ENCODE measurements at places on chromosomes 1 and 21. TPM values are rescaled to one million over a fixed set of nuclear protein-coding genes. Genes with fewer than 3 reads are reported as not detected.

CORT gene
- 0.28 TPM for total RNA-seq

SPATA1 gene
- 1.1 TPM for total RNA-seq

NR1I3 gene
- not detected for total RNA-seq

CCDC27 gene
- total RNA-seq, result not detected

GNAT2 gene
- not detected for total RNA-seq

WDR64 gene
- total RNA-seq, result not detected

OR2L3 gene
- total RNA-seq, result not detected

OR2T11 gene
- not detected for total RNA-seq

DNA sequence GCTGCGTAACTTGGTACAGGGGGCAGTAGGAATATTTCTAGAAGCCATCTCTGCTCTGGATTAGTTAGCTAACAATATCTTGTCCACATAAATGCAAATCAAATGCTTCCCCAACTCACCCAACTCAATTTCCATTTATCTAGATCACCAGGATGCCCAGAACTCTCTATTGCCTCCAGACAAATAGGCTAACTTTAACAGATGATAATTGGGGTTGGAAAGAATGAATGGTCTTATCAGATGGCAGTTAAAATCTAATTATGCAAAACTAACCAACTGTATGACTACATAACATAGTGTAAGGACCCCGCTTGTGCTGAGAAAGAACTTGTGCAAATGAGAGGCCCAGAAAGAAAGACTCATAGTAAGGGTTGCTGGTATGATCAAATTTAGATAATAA, 1024.8 kb downstream of the PLA2G4A start:
- no peak for ATAC-seq

DNA sequence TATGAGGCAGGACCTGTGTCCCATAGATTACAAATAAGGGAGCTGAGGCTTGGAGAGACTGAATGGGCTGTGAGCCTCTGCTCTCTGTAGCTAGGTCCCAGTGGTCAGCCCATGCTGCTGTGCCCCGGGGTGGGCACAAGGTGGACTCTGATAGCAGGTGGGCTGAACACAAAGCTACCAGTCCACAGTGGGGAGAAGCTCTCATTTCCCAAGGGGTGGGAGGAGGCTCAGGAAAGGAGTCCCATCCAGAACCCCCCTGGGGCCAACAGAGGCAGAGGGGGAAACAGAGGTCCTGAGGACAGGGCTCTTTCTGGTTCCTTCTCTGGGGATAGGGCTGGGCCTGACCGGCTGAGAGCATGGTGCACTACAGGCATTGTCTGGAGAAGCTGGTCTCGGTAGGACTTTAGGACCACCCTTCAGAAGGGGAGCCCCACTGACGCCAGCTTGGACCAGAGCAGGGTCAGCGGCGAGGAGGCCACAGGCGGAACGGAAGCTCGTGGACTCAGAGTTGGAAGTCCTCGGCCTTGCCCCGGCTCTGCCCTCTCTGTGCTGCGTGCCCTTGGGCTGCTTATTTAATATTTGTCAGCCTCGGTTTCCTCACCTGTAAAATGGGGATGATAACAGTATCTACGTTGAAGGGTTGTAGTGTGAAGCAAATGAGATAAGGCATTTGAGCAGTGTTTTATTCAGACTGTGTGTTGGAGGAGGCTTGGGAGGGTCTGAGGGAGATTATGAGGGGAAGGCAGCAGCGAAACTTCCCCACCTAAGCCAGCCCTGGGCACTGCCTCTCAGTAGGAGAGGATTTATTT, 26.6 kb downstream of the SDE2 start:
- peak; percentile 14 for ATAC-seq

DNA sequence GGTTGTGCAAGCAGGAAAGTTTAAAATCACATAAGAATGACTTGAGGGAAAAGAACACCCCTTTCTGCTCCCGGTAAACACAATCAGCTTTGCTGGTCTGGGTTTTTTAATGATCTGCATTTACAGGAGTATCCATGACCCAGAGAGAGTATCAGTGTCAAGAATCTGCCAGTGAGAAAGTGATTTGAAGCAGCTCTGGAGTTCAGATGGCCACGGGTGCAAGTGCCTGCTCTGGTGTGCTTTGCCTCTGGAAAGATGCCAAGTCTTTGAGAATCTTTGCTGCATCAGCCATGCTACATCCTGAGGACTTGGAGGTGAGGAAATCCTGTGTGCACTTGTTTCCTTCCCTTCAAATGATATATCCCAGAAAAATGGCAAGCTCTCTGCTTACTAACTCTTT, 18.6 kb upstream of the MYSM1 start:
- ATAC-seq, result no peak

DNA sequence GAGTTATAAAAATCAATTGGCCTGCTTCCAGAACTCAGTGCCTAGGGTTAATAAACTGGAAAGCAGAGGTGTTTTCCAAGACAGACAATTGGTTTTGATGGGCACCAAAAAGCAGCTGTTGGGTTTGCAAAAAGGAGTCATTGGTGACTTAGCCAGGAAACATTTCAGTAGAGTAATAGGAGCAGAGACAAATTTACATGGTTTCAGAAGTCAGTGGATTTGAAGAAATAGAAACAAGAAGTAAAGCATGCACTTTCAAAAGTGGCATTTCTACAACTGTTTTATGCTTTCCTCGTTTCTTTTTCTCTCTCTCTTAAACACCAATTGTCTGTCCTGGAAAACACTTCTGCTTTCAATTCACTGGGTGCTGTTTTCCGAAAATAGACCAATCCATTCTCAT, 87.8 kb downstream of the GLUL start:
- ATAC-seq, result no peak

DNA sequence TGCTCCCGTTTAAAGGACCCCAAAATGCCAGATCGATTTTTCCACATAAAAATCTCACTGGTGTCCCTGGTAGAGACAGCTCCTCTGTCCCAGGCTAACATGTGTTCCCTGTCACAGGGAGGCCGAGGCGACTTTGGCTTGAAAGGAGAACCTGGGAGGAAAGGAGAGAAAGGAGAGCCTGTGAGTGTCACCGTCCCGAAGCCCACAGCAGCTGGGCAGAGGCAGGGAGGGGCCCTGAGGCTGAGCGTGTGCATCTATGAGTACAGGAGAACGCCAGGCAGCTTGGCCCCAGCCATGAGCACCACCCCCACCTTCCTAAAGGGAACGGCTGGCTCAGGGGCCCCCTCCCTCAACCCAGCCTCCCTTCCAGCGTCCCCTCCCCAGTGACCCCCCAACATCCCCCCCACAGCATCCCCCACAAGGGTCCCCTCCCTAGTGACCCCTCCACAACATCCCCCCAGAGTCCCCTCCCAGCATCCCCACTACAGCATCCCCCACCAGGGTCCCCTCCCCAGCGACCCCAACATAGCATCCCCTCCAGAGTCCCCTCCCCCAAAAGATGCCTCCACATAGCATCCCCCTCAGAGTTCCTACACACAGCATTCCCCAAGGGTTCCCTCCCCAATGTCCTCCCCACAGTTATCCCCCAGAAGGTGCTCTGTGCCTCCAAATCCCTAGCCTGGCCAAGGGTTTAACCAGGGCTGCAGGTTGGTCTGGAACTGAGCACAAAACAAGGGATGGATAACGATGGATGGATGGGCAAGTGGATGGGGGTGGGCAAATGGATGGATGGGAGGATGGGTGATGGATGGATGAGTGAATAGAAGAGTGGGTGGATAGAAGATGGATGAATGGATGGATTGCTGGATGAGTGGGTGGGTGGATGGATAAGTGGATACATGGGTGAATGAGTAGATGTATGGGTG, 25.1 kb downstream of the COL6A2 start:
- ATAC-seq, result no peak

GRCh38 chr1:204975021-204975420, 68.0 kb upstream of the CNTN2 start:
- no peak for ATAC-seq

GRCh38 chr1:232628335-232629249, 1.3 kb downstream of the SIPA1L2 start:
- ATAC-seq, result no peak

GRCh38 chr1:241470908-241471590, 48.5 kb downstream of the FH start:
- ATAC-seq, result no peak

DNA sequence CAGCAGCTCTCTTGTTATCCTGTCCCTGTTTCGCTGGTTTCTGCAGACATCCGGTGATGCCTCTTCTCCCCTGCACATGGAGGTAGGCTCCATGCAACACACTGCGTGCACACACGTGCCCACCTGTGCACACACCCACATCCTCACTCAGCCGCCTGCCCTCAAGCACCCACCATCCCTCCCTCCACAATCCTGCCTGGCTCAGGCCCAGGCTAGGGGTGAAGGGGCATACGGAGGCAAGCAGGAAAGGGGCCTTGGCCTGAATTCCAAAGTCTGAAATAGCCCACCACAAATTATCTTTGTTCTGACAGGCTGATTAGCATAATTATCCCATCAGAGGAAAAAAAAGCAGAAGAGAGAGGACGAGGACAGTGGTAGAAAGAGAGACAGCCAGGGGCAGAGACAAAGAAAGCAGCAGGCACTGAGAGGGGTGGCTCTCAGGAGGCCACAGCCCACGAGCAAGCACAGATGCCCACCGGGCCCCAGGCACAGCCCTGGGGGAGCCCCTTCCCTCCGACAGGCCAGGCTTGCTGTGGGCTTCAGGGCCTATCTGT, 73.2 kb downstream of the GRIK3 start:
- ATAC-seq, result no peak

GRCh38 chr1:111620441-111620971, 917 bp downstream of the RAP1A start:
- no peak for ATAC-seq

GRCh38 chr1:79128722-79129121, 122.2 kb upstream of the ADGRL4 start:
- no peak for ATAC-seq

- ATAC-seq, result no peak
These were observed 423.1 kb downstream of the HLX start for GRCh38 chr1:221302357-221302756.

DNA sequence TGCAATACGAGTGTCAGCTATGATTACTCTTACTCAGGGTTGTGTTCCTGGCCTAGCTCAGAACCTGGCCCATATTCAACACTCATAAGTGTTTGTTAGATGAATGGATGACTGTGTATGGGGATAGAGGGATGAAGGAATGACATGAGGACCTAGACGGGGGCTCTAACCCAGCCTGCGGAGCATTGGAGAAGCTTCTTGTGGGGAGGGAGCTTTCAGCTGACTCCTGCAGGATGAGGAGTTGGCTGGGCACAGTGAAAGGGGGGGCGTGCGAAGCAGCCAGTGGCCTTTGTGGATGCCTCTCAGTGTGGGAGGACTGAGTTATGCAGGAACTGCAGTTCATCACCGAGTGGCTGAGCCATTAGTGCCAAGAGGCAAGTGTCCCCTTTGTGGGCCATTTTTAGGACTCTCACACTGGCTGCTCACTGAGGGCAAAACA, 1.2 kb upstream of the EXTL1 start:
- ATAC-seq, result no peak

DNA sequence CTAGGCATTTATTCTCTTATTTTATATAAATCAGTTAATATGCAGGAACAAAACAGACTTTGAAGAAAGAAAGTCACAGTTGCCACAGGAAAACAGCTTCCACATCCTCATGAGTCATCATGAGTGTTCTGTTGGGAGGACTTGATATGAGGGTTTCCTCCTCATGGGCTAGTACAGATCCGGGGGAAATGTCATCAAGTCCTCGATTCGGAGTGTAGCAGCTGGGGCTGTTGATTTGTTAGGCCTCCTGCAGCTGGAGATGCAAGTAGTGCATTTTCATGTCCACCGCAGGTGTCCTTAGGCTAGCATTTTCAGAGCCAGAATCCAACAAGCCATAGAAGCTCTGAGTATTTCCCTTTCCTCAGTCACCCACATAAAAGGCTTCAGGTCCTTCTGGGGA, 36.7 kb downstream of the ADAM30 start:
- peak; percentile 38 for ATAC-seq

GRCh38 chr21:22355949-22356348, 1357.7 kb downstream of the NCAM2 start:
- no peak for ATAC-seq

DNA sequence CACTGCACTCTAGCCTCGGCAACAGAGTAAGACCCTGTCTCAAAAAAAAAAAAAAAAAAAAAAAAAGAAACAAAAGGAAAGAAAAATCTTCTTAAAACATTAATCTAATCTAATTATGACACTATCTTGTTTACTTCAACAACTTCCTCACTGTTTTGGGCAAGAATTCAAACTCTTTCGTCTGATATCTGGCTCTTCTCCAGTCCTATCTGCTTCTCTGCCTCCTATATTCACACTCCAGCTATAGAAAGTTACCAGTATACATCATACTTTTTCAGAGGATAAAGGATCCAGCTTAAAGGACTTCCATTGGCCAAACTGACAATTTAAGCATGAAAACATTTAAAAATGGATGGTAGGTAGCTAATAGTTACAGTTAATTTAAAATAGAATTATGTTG, 47.3 kb downstream of the EIF2B3 start:
- no peak for ATAC-seq

DNA sequence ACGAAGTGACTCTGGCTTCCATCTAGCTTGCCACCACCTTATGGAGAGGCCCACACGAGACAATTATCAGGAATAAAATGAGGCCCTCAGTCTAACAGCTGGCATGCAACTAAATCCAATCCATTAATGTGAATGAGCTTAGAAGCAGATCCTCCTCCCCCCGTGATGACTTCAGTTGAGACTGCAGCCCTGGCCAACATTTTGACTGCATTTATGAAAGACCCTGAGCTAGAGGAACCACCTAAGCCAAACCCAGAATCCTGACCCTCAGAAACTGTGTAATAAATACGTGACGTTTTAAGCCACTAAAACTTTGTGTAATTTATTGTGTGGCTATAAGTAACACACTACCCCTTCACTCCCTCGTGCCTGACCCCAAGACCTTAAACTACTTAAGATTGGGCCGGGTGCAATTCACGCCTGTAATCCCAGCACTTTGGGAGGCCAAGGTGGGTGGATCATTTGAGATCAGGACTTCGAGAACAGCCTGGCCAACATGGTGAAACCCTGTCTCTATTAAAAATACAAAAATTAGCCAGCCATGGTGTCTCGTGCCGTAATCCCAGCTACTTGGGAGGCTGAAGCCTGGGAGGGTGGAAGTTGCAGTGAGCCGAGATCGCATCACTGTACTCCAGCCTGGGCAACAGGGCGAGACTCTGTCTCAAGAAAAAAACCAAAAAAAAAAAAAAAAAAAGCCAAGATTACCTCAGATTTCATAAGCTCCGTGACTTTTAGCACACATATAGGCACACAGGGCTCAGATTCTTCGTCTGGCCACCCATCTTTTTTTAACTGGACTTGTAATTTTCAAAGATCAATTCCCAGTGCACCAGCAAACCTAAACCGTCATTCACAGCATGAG, 72.5 kb downstream of the ENAH start:
- no peak for ATAC-seq

DNA sequence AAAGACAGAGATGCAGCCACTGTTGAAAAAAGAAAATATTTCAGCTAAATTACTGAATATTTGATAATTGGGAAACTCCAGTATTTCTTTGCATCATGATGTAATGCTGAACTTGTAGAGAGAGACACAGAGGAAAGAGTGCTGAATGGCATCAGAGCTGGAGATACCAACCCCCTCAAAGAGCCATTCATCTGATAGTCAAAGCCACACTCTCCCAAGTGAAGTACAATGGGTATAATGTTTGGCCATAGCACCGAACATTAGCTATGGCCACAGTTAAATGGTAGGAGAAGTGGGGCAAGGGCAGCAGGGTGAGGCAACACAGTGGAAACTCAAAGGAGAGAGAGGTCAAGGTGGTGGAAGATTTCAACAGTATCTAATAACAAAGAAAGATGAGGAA, 107.5 kb upstream of the TNFSF4 start:
- no peak for ATAC-seq

Measured in esophagus mucosa (tissue), 1 donor.